ENCODE measurements at places on chromosomes 4 and X.

DNA sequence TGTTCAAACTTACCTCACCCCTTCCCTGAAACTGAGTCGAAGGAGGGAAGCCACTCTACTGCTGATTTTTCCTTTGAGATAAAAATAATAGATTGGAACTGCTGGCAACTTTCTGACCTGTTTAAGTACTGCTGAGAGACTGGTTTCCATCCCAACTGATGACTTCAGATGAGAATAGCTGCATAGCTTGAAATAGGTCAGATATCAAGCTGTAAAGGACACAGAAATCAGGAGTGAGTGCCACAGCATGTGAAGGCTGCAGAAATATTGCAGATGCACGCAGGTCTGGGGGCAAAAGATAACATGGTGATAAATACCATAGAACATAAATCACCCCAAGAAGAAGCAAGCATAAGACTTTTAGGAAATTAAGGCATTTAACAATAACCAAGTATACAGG lies 923.2 kb downstream of the SH3BGRL start:
- no peak for DNase-seq

DNA sequence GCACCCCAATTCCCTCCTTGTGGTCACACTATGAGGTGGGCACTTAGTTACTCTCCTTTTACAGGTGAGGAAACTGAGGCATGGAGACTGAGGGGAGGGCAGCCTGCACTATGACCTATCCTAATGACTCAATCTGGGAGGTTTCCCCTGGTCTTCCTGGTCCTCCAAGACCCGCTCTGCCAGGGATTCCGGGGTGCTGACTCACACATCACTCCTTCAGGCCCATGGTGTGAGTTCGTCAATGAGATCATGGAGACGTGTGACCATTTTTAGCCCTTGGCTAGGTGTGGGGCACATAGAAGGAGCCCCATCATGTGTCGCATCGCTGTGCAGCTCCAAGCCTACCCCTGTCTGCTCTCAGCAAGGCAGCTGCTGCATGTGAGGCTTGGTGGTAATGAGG lies 32.4 kb upstream of the BCOR start:
- DNase-seq, result peak; percentile 52

GRCh38 chrX:40003428-40004245 lies 94.1 kb downstream of the BCOR start:
- DNase-seq, result no peak

GRCh38 chr4:170399581-170400293 lies 310.0 kb upstream of the AADAT start:
- no peak for DNase-seq

GRCh38 chr4:78960926-78961325 lies 21.7 kb upstream of the PAQR3 start:
- DNase-seq, result peak; percentile 24

DNA sequence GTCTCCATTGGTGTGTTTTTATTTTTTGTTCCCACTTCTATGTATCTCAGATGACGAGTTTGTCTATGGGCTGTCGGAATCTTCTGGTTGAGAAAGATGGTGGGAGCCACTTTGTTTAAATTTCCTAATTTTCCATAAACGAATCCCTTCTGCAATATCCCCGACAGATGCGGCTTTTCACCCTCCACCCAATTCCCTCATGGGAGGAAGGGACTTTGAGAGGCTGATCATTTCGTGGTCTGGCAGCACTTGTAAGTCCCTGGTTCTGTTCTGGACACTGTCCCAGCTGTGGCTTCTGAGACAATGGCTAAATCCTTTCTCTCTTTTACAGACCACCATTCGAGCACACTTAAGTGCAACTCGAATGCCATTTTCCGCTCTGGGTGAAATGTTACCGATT lies 72.2 kb upstream of the PUDP start:
- no peak for DNase-seq

- no peak for DNase-seq
These were observed 1403.5 kb upstream of the PABPC4L start for GRCh38 chr4:135605076-135605475.

GRCh38 chrX:118751950-118752783 lies 24.8 kb downstream of the IL13RA1 start:
- DNase-seq, result no peak

DNA sequence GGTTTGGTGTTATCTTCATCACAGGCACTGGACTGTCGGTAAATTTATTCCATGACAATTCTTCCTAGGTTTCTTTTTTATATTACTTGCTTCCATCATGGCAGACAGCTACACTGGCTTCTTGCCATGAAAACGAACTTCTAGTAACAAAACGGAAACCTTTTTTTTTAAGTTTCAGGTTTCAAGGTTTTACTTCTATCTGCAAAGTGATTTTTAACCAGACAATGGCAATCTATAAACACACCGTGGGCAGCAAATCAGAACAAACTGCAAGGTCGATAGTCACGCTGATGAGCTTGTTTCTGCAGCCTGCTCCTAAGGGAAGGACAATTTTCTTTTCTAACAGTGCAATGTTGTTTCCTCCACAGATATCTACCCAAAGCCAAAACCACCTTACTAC lies 29.9 kb downstream of the XG start:
- DNase-seq, result no peak

GRCh38 chrX:39888730-39889129 lies 209.0 kb downstream of the BCOR start:
- no peak for DNase-seq

- no peak for DNase-seq
These were observed 55.3 kb upstream of the KCNIP4 start for GRCh38 chr4:22003878-22004277.

DNA sequence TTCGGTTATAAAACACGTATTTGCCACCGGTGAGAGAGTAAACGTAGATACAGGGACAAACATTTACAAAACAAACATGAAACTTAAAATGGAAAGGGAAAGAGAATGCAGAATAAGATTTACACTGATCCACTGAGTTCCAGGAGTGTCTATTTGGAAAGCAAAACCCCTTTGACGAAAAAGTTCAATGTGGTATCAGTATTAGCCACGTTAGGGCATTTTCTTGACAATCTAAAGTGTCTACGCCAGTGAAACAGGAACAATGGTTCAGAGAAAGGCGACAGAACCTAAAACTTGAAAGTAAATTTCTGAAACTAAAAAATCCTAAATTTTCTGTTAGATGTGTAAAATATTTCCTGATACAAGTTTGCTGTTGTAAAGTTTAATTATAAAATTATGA lies 278.5 kb upstream of the TENM3 start:
- DNase-seq, result no peak

- DNase-seq, result peak; percentile 86
These were observed 11.4 kb downstream of the UBE2D3 start for GRCh38 chr4:102815981-102816380.
